CD4-positive, alpha-beta T cell treated with Interleukin-4 for 4 hours (primary cell): ENCODE measurements at places on chromosomes 2 and 18.

DNA sequence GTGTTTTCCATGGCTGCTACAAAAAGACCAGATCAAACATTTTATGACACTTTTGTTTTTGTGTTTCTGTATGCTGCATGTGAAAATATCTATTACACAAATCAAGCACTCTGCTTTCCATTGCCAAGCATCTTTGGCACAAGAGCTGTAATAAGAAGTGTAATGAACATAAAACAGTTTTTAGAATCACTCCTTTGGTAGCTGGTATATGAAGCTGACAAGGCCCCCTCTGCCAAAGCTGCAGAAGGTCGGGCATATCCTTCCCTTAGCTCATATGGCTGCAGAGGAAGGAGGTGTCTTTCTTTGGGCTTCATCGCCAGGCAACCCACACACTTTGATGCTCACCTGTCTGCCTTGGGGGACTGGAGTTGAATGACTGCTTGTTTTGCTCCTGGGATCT, 175.4 kb downstream of the TMEM247 start:
- DNase-seq: no peak

GRCh38 chr2:216860426-216861137, 718 bp upstream of the TNP1 start:
- DNase-seq: no peak

DNA sequence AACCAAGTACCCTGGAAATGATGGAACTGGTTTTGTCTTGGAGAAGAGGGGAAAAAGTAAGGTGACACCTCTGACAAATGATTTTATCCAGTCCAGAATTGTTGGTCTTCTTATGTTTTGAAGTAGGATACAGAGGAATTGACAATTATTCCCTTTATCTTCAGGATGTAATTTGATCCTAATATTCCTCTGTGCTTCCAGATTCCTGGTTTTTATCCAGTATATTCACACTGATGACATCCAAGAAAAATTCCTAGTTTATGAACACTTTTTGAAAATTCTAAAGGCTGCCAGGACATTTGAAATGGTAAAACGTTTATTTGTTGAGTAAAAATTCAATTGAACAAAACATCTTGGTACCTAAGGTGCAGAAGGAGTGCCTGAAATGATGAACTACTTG, 22.2 kb upstream of the ETAA1 start:
- no peak for DNase-seq

DNA sequence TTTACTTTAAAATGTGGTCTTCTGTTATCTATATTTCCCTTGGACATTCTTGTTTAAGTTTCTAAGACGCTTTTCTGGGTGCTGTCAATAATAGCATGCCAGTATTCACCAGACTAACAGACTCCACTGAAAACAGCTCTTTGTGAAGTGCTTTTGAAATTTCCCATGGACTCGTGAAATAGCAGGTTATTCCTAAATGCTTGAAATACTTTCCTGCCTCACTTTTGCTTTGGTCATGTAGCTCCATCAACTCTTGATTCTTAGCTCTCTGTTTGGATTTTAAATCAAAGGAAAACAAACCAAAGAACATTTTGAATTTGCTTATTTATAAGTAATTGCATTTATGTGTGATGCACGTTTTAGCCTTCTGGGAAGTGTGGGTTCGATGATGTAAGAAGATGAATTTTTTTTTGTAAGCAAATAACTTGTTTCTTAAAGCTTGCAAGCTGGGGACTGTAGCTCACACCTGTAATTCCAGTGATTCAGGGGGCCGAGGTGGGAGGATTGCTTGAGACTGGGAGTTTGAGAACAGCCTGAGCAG, 147.8 kb downstream of the WDSUB1 start:
- DNase-seq: no peak

DNA sequence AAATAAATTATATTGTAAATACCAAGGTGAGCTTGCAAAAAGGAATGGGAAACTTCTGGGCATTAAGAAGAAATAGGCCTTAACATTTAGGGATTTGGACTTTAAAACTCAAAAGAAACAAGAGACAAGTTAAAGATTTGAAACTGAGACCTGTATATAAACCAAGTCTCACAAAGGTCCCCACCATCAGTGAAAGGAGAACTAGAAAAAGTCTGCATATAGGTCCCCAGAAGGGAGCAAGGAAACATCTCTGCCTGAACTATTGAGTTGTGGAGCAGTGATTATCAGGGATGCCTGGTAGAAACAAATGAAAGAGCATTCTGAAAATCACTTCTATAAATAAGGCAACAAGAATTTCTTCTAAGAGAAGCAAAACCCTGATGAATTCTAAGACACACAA, 30.5 kb upstream of the ITGAV start:
- DNase-seq: no peak

GRCh38 chr2:188645986-188646385, 328.2 kb upstream of the COL3A1 start:
- no peak for DNase-seq

GRCh38 chr2:181041661-181042060, 61.3 kb downstream of the UBE2E3 start:
- no peak for DNase-seq

- DNase-seq: no peak
These were observed 9.7 kb upstream of the COPS8 start for GRCh38 chr2:237075749-237076599.

DNA sequence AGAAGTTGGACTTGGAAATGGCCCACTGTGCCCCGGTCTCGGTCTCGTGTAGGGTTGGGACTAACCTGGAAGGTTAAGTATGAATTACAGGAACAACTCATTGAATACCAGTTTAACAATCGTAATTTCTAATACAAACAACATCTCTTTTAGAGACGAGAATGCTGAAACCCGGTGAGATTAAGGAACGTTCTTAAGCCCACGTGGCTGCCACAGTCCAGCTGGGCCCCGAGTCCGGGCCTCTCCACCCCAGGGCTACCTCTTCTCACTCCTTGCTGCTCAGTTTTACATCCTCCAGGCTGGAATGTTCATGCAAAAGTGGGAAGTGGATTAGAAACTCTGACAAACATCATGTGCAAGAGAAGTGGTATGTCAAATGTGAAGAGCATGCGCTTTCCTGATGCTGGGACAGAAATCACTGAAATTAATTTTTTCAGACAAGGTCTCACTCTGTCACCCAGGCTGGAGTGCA, 29.4 kb downstream of the NGEF start:
- no peak for DNase-seq

DNA sequence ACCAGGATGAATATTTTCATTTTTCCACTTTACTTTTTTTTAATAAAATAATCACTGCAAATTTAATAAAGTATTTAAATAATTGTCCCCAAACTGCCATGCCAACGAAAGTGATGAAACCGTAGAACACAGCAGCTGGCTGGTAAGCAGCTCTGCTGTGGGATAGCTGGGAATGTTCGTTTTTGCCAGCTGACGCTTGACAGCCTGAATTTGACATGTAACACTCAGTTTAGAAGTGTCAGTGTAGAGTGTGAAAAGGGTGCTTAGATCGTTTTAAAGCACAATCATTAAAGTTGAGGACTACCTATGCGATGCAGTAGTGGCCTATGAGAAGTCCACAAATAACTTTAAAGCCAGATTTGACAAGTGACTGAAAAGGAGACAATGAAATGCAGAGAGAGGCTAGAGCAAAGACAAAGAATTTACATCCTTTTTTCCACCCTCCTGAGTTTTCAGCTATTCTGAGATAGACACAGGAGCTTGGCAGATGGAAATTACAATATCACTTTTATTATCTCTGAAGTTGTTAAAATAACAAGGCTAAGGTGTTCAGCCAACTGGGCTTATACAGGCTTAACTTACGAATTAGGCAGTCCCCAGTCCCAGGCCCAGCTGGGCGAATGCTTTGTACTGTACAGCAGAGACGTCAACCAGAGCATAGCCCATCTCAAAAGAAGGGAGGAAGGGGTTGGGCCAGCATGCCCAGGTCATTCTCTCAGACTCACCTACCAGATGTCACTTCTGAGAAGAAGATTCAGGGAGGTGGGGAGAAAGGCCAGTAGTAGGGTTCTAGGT, 31.9 kb upstream of the SLC1A4 start:
- no peak for DNase-seq

DNA sequence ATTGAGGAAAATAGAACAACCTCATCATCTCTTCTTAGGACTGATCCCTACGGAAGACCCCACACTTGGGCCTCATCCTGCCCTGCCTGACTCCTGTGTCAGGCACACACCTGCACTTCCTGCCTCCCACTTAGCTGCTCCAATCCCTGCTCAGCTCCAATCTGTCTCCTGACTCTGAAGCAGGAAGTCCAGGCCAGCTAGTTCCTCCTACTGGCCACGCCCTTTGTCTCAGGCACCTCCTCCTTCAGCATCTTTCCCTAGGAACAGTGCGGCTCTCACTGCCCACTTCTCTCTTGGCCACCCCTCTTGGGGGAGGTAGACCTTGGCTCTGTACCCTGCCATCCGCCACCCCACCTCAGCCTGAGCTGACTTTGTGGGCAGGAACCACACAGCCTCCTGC, 135.8 kb downstream of the CELF4 start:
- DNase-seq: no peak

GRCh38 chr2:119746836-119747686, 12.7 kb upstream of the PTPN4 start:
- DNase-seq: no peak
